ENCODE measurements at places on chromosomes 1 and 21.

GRCh38 chr1:107793896-107794453, 171.0 kb downstream of the VAV3 start:
- DNase-seq: no peak

DNA sequence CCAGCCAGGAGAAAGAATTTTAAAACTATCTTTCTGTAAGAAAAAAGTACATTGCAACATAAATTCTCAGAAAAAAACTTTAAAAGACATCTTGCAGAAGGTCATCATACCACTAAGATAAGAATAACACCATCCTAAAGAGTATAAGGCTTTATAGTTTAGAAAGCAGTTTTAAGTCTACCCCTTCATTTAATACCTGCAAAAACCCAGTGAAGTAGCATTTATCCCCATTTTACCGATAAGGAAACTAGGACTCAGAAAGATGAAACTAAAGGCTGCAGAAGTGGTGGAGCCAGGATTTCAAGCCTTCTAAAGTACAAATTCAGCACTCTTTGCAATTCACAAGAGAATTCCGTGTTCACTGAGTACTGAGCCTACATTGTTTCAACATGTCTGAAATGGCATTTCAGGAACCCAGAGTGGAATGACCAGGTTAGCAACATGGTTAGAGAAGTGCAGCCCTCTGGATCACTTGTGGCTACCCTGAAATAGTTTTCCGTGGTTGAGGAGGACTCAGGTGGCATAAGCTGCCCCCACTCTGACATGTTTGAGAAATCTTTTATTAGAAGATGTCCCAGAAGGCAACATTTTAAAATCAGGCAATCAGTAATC, 6.7 kb downstream of the MYCL start:
- no peak for DNase-seq

DNA sequence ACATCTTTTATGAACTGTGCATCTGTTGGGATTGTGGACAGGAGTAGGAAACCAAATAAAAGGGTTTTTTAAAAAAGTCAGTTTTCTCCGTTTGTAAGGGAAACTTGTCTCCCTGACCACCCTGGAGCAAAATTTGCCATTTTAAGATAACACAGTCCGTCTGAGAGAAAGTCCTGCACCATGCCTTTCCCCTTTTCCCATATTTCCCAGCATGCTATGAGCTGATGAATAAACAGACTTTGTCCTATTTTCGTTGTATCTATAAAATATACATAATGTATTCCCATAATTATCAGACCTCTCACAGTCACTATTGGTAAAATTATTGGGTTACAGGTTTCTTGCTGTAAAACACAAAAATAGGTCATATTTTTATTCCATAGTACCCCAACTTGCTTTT, 1.7 kb upstream of the AKT3 start:
- no peak for DNase-seq

GRCh38 chr1:239784896-239785295, 306.8 kb upstream of the FMN2 start:
- no peak for DNase-seq
